ENCODE measurements at places on chromosomes 12 and 14.

GRCh38 chr12:109880938-109881337, 597 bp upstream of the GLTP start:
- no peak for DNase-seq

GRCh38 chr14:84527706-84528105, 1002.2 kb upstream of the FLRT2 start:
- no peak for DNase-seq

GRCh38 chr12:4564818-4565217, 2.8 kb downstream of the DYRK4 start:
- DNase-seq, result peak; percentile 31

GRCh38 chr12:51424094-51424661, 453 bp upstream of the SLC4A8 start:
- no peak for DNase-seq

DNA sequence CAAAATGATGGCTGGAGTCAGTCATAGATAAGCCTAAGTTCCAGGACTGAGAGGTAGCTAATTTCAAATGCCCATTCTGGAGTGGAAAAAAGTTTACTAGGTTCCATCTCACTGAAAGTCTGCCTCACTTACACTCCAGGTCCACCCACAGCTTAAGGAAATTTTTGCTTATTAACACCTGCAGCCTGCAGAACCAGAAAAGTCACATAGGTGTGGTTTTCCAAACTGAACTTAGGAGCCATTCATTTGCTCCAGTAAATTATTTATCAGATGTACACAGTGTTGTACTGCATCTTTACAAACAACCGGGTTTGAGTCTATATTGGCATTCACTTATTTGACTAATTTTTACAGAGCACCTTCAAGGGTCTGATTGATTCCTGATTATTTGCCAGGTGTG, 157.4 kb upstream of the ARID2 start:
- no peak for DNase-seq
